ENCODE measurements at places on chromosomes 13 and 19. TPM values are rescaled to one million over a fixed set of nuclear protein-coding genes. Genes with fewer than 3 reads are reported as not detected.

Gene ZNF470
- 1.2 TPM for total RNA-seq

Gene FOSB
- total RNA-seq, result 16.8 TPM

Gene ZNF506
- 13.5 TPM for total RNA-seq

Gene TMEM59L
- total RNA-seq, result 0.17 TPM

Gene GPC6
- not detected for total RNA-seq

Gene ICAM4
- 1.0 TPM for total RNA-seq

Gene PEAK3
- total RNA-seq, result 0.16 TPM

Gene SPACA4
- total RNA-seq, result not detected

Gene TTYH1
- total RNA-seq, result 0.49 TPM

Gene C3
- total RNA-seq, result 6.1 TPM

Gene ABCA7
- total RNA-seq, result 15.8 TPM

Gene FCER2
- total RNA-seq, result not detected

Gene PRR12
- 32.3 TPM for total RNA-seq

Gene ILF3
- total RNA-seq, result 536 TPM

Gene KRTDAP
- not detected for total RNA-seq

Gene VSTM1
- not detected for total RNA-seq

Gene ZNF296
- total RNA-seq, result 4.7 TPM

Gene ATP7B
- total RNA-seq, result 0.98 TPM

Gene LILRB4
- not detected for total RNA-seq

Gene SLC10A2
- not detected for total RNA-seq

Gene TEX101
- not detected for total RNA-seq
